ENCODE measurements at places on chromosomes 12 and 14.

DNA sequence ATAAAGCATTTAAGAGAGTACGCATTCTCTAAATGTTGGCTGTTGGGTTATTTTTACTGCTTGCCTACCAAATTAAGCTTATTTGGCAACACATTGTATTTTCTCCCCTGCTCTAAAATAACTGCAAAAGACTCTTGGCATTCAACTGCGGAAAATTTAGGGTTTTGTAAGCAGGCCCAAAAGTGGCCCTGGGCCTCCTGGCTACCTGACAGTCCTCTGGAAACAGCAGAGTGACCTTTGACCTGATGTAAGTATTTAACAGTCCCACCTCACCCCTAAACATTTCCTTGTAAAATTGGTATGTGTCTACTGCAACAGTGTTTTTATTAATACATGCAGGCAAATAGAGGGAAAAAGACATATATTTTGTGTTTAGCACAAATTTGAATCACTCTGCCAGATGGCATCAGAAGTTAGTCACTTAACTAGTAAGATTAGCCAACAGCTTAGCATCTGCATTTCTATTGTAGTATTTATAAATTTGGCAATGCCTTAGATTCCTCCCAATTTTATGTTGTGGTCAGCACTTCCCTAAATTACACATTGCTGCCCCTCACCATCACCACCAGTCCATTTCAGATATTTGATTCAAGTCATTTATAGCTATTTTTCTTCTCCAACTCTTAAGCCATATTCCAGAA lies 11.2 kb downstream of the LLPH start:
- DNase-seq: no peak

GRCh38 chr14:92439537-92440344 lies 73.8 kb upstream of the RIN3 start:
- no peak for DNase-seq

- DNase-seq: no peak
Measured at GRCh38 chr12:51669271-51669670, 78.2 kb downstream of the SCN8A start.

- DNase-seq: no peak
Measured at GRCh38 chr14:99187858-99188257, 84.1 kb downstream of the BCL11B start.

DNA sequence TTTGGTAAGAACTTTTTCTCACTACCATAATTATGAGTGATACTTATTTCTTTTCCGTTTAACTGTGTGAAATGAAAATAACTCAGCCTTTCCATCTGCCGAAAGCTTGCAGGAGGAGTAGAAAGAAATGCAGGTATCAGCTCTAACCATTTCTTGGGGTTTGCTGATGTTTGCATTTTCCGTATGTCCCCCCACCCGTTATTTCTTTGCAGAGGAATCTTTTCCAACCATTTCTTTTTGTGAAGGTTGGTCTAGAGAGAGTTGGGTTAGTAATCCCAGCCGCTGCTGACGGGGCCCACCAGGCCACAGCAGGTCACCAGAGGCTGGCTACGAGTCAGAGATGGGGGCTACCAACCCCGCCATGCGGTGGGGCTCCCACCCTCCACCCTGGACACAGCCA lies 7.0 kb upstream of the PIWIL1 start:
- no peak for DNase-seq

DNA sequence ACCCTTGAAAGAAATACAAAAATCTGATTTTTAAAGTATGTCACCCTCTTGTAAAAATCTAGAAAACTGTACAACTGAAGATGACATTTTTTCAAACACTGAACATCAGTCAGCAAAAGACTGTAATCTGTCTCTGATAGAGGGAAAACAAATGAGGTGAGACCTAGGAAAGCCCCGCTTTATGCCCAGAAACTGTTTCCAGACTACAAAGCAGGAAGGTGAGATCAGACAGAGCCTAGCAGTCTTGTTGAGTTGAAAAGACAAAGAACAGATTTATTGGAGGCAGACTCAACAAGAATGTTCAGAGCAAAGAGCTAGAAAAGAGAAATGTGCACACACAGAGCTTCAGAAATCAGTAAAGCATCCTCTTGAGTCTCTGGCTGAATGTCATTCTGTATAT lies 873.6 kb downstream of the LRFN5 start:
- DNase-seq: no peak

GRCh38 chr14:101241807-101242278 lies 319.5 kb upstream of the DIO3 start:
- DNase-seq: no peak

DNA sequence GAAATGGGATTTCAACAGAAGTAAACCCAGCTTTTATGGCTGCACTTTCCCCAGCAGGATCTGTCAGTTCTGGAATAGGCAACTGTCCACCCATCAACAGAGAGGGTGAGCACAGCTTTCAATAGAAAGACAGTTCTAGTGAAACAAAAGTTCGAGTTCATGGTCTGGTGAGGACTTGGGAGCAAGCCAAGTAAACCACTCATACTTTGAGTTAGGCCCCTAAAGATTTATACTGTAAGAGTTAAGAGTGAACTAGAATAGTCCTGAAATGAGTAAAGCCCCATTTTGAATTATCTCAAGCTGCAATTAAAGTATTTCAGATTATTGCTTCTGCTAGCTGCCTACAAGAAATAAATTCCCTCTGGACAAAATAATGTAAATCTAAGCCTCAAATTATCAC lies 82.6 kb downstream of the METTL25 start:
- DNase-seq: no peak

DNA sequence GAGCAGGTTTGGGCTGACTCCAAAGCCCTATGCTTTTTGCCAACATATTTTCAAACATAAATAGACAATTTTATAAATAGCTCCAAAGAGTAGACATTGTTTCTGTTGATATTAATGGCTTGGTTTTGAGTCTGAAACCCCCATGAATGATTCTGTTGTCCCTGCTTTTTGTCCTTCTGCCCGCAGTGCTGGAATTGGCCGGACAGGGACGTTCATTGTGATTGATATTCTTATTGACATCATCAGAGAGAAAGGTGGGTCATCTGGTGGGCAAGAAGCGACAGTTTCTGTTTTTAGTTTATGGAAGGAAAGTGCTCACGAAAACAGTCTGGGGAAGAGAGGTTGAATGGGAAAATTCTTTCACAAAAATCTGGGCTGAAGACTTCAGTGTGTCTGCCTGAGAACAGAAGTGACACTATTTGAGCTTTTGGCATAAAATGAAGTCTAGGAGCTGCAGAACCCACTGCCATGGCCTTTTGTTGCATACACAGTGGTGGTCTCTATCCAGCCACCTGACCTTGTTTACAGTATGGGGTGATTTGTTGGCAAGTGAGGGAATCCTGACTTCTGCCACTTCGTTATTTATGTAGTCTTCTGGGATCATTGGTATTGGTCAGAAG lies 69.6 kb downstream of the PTPN11 start:
- no peak for DNase-seq

- no peak for DNase-seq
Measured at GRCh38 chr12:109987615-109988014, 8.6 kb downstream of the GIT2 start.

- DNase-seq: no peak
Measured at GRCh38 chr12:51225771-51226170, 7.9 kb upstream of the POU6F1 start.

- no peak for DNase-seq
Measured at GRCh38 chr12:43069768-43070221, 480.2 kb upstream of the PRICKLE1 start.

- DNase-seq: no peak
Measured at GRCh38 chr12:123119808-123120207, 31.1 kb downstream of the PITPNM2 start.

- DNase-seq: no peak
Measured at GRCh38 chr14:79855789-79856188, 355.5 kb downstream of the DIO2 start.

DNA sequence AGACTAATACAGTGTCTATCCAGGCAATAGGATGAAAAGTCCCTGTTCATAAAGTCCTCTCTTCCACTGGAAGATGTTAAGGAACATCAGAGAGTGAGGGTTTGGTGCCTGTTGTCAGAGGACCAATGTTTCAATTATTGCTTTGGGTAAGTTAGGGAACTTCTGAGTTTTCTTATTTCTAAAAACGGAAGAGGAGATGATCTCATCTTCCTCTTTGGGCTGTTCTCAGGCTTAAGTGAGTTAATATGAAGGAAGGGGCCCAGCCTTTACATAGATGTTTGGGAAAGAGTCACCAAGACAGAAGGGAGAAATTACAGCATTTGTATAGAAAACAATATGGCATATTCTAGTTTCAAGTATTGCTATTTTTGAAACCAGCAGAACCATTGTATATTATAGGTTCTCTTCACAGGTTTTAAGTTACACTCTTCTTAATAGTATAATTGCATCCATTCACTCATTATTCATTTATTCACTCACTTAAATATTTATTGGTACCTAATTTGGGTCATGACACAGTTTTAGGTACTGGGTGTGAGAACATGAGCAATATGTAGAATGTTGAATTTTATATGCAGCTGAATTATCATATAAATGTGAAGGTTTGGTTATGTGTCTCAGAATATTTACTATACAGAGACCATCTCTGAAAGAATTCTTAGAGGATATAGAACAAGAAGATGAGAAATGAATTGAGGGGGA lies 68.5 kb upstream of the LRIG3 start:
- DNase-seq: no peak

DNA sequence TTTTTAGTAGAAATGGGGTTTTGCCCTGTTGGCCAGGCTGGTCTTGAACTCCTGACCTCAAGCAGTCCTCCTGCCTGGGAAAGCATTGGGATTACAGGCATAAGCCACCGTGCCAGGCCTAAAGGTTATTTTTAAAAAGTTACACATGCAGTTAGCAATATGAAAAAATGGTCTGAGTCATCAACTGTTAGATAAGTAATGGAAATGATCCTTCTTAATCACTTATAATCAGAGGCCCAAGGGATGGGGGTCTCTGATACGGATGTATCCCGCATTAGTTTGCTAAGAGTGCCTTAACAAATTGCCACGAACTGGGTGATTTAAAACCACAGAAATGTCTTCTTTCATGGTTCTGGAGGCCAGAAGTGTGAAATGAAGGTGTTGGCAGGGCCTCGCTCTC lies 54.1 kb upstream of the FERMT2 start:
- DNase-seq: no peak

DNA sequence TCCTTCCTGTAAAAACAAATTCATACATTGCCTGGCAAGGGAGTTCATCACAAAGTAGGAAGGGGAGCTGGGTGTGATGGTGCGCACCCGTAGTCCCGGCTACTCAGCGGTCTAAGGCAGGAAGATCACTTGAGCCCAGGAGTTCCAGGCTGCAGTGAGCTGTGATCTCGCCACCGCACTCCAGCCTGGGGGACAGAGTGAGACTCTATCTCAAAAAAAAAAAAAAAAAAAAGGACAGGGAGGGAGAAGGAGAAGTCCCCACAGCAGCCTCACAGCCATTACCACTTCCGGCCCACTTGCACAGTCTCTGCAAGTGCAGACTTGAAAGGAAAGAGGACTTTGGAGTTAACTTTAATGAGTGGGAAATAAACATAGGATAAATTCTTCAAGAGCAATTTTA lies 121.0 kb downstream of the FBXL14 start:
- no peak for DNase-seq

- DNase-seq: no peak
Measured at GRCh38 chr14:78713716-78714115, 543.5 kb downstream of the NRXN3 start.

- DNase-seq: no peak
Measured at GRCh38 chr12:74903522-74903921, 306.1 kb downstream of the KCNC2 start.

GRCh38 chr12:132471011-132471857 lies 18.7 kb upstream of the FBRSL1 start:
- DNase-seq: no peak

GRCh38 chr14:96083667-96084320 lies 44.6 kb downstream of the C14orf132 start:
- DNase-seq: no peak
